LHCN-M2 (cell line): ENCODE measurements at places on chromosomes 12 and 14. TPM values are rescaled to one million over a fixed set of nuclear protein-coding genes. Genes with fewer than 3 reads are reported as not detected.

DNA sequence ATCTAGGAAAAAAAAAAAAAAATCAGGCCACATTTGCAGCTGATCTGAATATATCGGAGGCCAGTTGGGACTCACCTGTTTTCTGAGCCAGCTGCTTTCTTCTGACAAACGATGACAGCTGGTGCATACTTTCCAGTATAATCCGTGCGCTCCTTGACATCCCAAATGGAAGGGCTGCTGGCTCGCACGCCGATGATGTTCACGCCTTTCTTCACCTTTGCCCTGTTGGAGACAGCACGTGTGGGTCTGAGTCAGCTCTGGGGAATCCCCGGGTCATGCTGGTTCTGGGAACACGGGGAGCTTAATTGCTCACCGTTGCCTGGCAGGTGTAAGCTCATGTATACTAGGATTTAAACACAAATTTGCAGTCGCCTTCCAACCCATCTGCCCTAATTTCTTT lies 372.8 kb downstream of the TMEM132D start:
- DNase-seq: no peak

- no peak for DNase-seq
These were observed 7.1 kb upstream of the KRT82 start for GRCh38 chr12:52413202-52413601.

GRCh38 chr12:101951002-101951670 lies 73.8 kb downstream of the DRAM1 start:
- DNase-seq: no peak

- peak; percentile 39 for DNase-seq
These were observed 325.7 kb downstream of the CEP128 start for GRCh38 chr14:80615831-80616230.

DNA sequence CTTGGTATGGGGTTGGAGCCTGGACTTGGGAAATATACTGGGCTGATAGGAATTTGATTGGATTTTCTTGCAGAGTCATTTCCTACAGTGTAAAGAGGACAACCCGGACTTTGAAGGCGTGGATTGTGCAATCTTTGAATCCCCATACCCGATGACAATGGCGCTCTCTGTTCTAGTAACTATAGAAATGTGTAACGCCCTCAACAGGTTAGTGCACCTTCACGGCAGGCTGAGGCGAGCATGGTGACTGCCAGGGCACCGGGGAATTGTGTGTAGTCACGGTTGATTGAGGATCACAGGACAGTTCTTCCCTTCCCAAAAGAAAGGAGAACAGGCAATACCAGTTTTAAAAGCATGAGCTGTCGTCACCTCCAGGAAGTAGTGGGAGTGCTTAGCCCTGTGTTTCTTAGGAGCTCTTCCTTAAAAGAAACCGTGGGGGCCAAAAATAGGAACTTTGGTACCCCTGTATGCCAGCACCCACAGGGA lies 58.3 kb downstream of the ANAPC7 start:
- no peak for DNase-seq

- peak; percentile 66 for DNase-seq
These were observed 1.1 kb downstream of the PHLDA1 start for GRCh38 chr12:76030341-76031080.

GRCh38 chr12:126342866-126343265 lies 1277.6 kb downstream of the AACS start:
- DNase-seq: no peak

- DNase-seq: no peak
These were observed 108.6 kb downstream of the EGLN3 start for GRCh38 chr14:33842299-33842698.

DNA sequence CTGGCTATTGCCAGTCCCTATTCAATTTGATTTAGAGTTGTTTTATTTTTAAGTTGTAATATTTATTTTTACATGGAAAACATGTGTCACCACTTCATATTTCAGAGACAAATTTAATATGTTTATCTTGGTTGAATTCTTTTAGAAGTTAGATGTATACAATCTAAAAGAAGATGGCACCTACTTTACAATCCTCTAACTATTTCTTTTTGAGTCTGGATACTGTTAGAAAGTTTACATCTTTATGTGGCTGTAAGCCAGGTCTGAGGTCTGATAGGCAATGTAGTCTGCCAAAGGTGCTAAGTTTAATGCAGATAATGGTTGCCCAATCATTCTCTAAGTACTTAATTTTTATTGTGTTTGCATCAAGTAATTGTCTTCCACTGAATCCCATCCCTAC lies 7.2 kb upstream of the LMO3 start:
- no peak for DNase-seq

DNA sequence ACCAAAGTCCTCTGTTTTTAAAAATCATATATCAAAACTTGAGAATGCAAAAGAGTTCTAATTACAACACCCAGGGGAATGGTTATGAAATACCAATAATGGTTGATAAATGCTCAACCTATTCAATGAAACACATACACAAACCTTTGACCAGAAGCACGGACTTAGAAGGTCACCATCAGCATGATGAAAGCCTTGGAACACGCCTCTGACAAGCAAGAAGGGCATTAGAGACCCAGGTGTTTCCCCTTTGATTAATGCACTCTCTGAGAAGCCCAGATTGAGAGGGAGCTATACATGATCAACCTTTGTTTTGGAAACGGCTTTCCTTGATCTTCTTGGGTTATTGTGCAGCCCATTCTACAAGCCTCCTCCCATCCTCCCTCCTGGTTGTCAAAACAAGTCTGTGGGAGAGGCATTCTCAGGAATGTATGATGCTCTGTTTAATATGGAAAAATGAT lies 69.0 kb downstream of the ZFP36L1 start:
- no peak for DNase-seq

DNA sequence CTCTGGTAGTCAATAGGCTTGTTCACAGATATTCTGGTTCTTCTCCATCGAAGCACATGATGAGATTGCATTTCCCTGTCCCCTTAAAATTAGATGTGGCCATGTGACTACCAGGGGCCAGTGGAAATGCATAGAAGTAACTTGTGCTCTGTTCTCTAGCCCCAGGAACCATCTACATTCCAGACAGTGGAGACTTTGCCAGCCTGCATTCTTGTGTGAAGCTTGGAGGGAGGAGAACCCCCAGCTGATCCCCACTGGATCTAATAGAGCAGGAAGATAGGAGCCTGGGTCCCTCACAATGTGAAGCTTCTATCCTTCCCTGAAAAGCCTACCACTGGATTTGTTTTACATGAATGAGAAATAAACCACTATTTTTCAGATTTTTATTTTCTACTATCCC lies 130.1 kb downstream of the KITLG start:
- no peak for DNase-seq

DNA sequence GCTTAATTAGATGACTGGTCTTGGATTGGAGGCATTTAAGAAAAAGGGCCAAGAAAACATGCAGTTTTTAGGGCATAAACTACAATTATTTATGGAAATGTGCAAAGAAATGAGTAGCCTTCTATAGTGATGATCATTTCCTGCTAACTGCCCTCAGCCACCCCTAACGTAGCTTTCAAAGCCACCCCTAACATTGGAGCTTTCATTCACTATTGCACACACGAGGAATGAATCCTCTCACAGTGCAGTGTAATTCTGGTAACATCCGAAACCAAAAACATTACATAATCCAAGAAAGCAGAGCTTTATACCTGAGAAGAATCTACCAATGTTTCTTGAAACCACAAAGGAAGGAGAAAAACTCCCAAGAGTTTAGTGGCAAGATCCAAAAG lies 1003.6 kb downstream of the TMEM121 start:
- no peak for DNase-seq

- DNase-seq: no peak
These were observed 256.3 kb upstream of the CLEC14A start for GRCh38 chr14:38512236-38512635.

GRCh38 chr14:49584058-49584457 lies 2.1 kb downstream of the RPS29 start:
- DNase-seq: no peak

GRCh38 chr12:108457006-108457733 lies 57.9 kb upstream of the FICD start:
- peak; percentile 73 for DNase-seq

- no peak for DNase-seq
These were observed 11.3 kb upstream of the ERP27 start for GRCh38 chr12:14949631-14950030.

GRCh38 chr14:49820176-49820575 lies 32.4 kb downstream of the NEMF start:
- DNase-seq: no peak

GRCh38 chr12:77630344-77630743 lies 200.3 kb upstream of the NAV3 start:
- no peak for DNase-seq

- no peak for DNase-seq
These were observed 2.0 kb upstream of the CACNB3 start for GRCh38 chr12:48816143-48816854.

GRCh38 chr14:85313560-85314207 lies 216.3 kb upstream of the FLRT2 start:
- DNase-seq: peak; percentile 28

DNA sequence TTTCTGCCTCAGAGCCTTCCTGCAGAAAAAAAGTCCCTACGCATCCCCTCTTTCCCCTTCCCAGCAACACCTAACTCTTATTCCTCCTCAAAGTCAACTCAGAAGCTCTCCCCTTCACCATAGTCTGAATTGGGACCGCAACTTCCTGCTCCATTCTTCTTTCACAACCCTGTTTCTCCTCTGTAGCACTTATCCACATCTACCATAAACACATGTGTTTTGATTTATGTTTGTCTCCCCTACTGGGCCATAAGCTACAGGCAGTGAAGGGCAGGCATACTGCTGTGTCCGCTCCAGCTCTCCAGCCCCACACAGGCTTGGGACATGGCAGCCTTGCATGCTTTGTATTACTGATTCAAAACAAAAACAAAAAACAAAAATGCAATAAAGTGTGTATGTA lies 5.9 kb downstream of the SDR9C7 start:
- DNase-seq: no peak

GRCh38 chr12:126436041-126436440 lies 1370.8 kb downstream of the AACS start:
- DNase-seq: no peak

GRCh38 chr12:106643000-106643399 lies 60.2 kb downstream of the RFX4 start:
- no peak for DNase-seq

GRCh38 chr14:25079311-25079710 lies 29.4 kb upstream of the STXBP6 start:
- DNase-seq: no peak

GRCh38 chr14:92585981-92586937 lies 72.7 kb downstream of the RIN3 start:
- peak; percentile 65 for DNase-seq

DNA sequence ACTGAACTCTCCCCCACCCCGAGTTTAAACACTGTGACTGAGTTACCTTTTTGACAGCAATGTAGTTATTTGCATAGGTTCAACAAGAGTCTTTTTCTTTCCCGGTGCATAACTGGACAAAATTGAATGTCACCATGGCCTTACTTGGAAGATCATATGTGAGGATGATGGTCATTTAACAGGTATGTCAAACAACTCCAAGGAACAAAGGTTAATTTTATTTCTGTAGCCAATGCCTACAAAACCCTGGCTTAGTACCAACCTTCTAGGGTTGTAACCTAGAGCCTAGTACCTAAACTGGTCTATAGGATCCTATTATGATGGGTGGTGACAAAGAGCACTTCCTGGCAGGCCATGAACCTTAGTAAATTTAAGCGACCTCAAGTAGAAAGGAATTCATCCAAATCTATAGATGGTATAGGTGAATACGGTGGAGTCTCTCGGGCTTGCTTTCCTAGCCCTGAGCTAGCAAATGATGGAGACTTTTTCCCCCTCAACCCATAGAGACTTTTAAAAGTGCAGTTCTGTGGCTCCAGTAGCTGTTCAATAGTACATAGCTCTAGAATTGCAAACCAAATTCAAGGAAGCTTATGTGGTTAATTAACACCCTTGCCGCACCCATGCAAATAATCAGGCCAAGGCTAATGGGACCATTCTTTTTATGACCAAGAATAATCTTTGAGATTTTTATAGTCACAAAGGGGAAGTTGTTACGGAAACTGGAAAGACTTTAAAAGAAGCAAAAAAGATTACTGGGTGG lies 89.0 kb downstream of the SLC38A1 start:
- DNase-seq: no peak

GRCh38 chr14:62710811-62711210 lies 334.4 kb downstream of the KCNH5 start:
- DNase-seq: no peak

- DNase-seq: peak; percentile 58
These were observed 1.8 kb upstream of the MYL6B start for GRCh38 chr12:56150563-56150962.

GRCh38 chr14:54649056-54649455 lies 82.1 kb downstream of the SAMD4A start:
- no peak for DNase-seq

DNA sequence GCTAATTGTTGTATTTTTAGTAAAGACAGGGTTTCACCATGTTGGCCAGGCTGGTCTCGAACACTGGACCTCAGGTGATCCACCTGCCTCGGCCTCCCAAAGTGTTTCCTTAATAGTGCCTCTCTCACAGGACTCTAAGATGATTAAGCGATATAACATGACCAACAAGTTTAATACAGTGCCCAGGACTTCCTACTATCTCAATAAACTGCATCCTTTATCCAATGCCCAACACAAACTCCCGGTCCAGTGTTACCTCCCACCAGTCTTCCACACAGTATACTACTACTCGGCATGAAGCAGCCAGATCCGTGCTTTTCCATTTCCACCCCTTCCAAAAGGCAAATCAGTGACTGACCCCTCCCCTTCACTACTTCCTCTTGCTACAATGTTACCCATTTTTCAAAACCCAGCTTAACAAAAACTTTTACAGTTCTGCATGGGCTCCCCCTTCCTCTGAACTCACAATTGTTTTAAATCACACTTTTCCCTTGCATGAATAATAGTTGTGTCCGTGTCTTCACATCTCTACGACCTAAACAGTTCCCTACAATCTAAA lies 900 bp downstream of the NOP2 start:
- no peak for DNase-seq

The RND1 gene
- not detected in 2 replicates for total RNA-seq

The KRT7 gene
- 0.40 and 2.2 TPM in 2 replicates for total RNA-seq

The ANO4 gene
- total RNA-seq: 8.3 and 8.8 TPM in 2 replicates

The KCNA5 gene
- total RNA-seq: not detected in 2 replicates

The NGB gene
- total RNA-seq: not detected in 2 replicates

The HHIPL1 gene
- total RNA-seq: 0.45 and 0.92 TPM in 2 replicates

The BMAL2 gene
- total RNA-seq: 21.3 and 25.1 TPM in 2 replicates

The FAIM2 gene
- total RNA-seq: 4.1 and 4.2 TPM in 2 replicates

The TRAF3 gene
- total RNA-seq: 15.9 and 17.0 TPM in 2 replicates

The PTGES3 gene
- 108 and 130 TPM in 2 replicates for total RNA-seq

The NAV3 gene
- total RNA-seq: 48.9 and 53.3 TPM in 2 replicates

The TDRD9 gene
- total RNA-seq: 3.3 and 3.5 TPM in 2 replicates

The ZDHHC22 gene
- under 0.01 TPM in 1 of 2 replicates, not detected in the other for total RNA-seq

The SLC10A1 gene
- not detected in 2 replicates for total RNA-seq

The IFI27L1 gene
- 21.0 and 31.2 TPM in 2 replicates for total RNA-seq
